ENCODE measurements at places on chromosomes 4 and X.

DNA sequence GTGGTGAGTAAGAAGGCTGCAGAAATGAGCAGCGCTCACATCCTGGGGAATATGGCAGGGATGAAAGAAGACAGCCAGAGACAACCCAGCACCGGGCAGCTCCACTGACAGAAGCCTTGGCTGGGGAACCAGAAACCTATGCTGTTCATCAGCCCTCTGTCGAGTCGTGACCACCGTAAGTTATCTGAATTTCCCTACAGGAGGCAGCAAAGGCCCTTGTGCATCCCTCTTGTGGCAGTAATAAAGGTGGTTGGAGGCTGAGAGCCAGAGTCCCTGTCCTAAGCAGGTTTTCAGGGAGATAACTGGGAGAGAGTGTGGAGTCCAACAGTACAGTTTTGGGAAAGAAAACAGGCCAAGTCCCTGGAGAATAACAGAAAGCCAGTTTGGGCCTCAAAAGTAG, 194.0 kb upstream of the BOD1L1 start:
- no peak for DNase-seq

DNA sequence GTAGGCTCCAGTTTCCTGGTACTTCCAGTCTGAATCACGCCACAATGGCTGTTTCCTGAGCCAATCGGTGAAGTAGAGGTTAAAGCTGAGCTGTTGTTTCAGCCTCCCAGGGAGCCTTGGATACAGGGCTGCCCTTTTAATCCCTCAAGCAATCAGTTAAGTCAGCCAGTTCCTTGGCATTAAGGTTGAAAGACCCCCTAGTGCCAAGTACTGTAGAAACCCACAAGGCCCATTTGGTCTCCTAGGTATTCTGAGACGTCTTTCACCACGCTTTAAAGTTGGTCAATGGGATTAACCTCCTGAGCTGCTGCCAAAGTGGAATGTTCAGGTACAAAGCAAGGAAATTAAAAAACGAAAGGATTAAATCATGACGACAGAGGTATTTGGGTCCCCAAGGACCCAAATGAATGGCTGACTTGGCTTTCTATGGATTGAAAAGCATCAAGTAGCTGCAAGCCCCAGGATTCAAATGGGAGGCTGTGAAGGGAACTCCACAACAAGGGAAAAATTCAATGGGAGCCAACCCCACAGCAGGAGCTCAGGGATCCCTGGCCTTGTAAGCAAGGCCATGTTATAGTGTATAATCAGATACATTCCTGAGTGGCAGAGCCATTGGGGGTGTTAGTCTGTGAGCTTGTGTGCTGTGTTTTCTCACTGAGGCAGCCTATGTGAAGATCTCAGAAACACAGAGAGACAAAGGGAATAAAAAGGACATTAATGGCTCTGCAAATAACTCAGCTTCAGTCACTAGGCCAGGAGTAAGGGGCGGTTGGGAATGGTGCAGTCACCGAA, 86.0 kb downstream of the ATG4A start:
- DNase-seq, result no peak

DNA sequence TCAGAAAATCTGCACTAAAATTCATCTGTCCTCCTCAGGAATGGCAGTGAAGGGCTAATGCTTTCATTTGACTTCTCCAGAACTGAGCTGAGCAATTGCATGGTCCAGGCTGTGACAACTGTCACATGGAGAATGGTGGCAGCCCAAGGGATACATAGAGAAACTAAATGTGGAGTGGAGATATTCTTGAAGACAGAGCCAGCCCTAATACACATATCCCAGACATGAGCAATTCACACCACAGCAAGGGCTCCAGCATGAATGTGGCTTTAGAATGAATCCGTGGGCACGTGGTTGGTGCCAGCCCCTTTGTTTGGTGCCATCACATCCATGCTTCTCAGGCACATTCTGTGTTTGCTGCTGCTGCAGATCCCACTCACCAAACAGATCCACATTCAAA, 121.6 kb upstream of the MXRA5 start:
- no peak for DNase-seq

DNA sequence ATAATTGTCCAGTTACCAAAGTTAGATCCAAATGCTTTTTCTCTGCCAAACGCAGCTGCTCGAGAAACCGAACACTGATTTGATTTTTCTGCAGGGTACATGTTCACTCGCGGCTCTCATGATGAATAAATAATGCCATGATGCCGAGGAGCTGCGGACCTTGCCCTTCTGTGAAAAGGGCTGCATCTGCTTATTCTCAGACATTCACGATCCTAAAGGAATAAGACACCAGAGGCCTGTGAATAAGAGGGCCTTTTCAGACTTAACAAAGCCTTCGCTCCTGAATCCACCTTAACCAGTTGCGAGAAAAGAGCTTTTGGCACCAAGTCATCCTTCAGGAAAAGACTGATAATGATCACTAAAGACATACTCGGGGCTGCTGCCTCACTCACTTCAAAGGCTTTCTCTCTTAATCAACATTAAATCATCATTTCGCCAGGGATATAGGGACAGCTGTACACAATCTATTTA, 147.5 kb downstream of the FBXO8 start:
- no peak for DNase-seq

- DNase-seq, result no peak
These were observed 14.1 kb downstream of the HTRA3 start for GRCh38 chr4:8283631-8284121.

GRCh38 chr4:104490096-104490769, 4.5 kb downstream of the CXXC4 start:
- DNase-seq, result no peak

DNA sequence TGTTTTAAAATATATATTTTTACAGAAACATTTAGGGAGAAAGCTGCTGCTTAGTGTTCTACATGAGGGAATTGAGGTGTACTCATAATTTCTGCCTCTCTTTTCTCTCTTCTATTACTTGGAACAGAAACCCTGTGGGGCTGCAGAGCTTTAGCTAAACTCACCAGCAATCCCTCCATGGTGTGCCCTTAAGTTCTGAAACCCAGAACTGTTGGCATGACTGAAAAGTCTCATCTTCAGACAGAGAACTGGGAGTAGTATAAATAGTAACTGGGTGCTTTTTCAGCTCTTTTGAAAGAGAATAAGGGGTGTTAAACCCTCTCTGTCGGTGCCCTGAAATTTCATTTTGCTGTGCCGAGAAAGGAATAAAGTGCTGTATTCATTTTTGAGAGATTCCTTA, 294.9 kb upstream of the BOD1L1 start:
- DNase-seq, result no peak

DNA sequence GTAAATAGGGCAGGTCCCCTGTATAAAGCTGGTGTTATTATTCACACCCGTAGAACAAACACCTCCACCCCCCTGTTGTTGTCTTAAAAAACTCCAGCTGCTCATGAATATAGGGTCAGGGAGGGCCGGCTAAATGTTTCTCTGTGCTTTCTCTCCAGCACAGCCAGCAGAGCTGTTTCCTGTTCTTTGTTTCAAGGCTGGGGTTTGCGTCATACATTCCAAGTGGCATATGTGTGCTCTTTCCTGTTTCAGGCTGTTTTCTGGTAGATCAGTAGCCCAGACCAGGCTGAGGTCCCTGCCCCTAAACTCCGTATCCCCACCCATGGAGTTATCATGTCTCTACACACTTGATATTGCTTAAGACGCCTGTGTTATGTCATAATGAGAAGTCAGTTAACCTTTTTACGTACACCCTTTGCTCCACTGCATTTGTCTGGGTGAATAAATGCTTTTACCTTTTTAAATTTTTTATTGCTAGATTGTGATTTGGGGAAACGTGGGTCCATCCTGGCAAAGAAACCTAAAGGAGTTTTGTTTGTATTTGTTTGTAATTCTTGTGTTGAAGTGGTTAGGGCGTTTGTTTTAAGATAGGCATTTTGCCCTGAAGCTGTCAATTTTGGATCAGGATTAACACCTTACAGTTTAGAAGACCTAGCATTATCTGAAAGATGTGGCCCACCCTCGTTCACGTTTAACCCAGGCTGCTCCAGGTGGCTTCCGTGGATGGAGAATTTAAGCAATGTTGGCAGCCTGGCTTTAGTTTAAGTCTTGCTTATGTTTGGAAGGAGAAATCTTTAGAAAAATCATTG, 3.3 kb downstream of the KLF3 start:
- DNase-seq, result peak; percentile 26

DNA sequence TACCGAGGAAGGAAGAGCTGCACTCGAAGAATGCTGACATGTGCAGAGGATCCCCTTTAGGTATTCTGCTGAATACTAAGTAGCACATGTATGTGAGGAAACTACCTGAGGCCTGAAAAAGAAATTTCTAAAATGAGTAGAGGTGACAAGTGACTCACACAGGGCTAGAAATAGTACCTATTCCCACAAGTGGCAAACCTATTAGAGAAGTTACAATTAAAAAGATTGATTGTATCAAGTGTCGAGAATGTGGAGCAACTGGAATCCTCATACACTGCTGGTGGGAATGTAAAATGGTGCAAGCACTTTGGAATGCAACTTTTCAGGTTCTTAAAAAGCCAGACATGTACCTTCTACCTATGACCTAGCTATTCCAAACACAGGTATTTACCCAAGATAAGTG, 47.4 kb downstream of the CCSER1 start:
- DNase-seq, result no peak

DNA sequence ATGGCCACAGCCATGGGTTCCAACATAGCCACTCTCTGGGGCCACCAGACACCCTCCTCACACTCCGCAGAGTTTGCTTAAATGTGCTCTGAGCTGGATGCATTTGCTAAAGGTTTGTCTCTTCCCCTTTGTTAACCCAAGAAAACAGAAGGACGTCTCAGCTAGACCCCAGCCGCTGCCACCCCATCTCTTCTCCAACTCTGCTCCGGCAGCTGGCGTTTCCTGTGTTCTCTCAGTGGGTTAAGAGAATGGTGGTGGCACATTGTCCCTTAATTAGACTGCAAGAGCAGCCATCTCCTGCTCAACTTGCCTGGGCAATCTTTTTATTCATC, 43.7 kb upstream of the FAM9C start:
- no peak for DNase-seq

DNA sequence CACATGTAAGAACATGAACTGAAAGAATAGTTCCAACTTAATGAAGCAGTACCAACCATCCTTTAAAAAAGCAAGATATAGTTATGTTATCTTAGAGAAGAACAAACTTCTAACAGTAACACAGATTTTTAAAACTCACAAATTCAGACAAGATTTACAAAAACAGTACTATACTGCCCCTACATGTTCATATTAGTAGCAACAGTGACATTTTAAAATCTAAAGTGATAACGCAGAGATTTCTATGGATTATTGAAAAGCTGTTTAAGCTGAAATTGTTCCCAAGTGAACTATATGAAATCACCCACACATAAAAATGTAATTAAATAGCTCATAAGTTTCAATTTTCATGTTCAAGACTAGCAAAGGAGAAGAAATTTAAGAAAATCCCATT, 166.0 kb downstream of the FBXW7 start:
- DNase-seq, result no peak

- no peak for DNase-seq
These were observed 311.1 kb downstream of the PAPSS1 start for GRCh38 chr4:107408968-107409367.

DNA sequence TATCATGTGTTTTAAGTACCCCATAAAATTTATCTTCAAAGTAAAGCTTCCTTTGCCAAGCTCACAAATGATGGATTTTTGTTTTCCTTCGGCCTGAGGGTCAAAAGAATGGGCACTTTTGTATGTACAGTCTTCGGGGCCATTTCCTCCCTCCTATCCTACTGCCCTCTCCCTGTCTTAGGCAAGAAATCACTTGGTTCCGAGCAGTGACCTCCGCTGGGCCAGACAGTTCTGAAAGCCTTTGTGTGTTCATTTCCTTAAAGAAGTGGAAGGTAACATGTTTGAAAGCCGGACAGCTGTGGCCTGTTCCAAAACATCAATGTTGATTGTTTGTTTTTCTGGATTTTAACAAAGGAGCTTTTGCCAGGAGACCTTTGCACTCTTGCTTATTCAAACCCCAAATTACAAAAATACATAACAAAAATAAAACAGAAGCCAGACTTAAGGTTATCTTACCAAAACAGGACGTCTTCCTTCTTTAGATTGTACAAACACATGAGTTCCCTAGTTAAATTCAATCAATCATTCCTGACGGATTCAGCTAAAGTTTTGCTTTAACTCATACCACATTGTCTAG, 110.6 kb upstream of the LIMCH1 start:
- no peak for DNase-seq

DNA sequence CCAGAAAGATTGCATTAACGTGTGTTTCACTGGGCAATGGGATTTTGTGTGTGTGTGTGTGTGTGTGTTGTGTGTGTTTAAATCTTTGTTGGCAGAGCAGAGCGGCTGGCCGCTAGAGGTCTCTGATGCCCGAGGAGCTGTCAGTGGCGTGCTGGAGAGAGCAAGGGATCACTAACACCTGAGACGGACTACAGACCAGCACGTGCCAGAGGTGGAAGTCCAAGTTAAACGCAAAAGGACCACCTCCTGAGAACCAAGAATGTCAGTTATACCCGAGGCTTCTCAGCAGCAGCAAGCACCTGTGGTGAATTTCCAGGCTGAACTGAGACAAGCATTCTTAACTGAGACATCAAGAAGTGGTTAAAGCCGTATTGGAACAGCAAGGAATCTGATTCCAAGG, 9.0 kb upstream of the SLC25A14 start:
- DNase-seq, result peak; percentile 12

- DNase-seq, result no peak
These were observed 540.8 kb downstream of the ADGRL3 start for GRCh38 chr4:61740886-61741285.

DNA sequence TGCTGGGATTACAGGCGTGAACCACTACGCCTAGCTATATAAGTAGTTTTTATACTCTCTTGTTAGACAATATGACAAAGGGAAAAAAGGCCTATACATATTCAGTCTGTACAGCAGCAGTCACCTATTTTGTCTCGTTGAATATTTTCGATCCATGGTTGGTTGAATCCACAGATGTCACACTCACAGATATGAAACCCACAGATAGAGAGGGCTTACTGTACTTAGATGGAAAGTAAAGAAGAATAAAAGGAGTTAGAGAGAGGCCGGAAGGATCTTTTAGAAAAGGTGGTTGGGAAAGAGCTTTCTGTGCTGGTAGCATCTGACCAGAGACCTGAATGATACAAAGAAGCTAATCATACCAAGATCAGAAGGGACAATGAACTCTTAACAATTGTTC, 38.3 kb upstream of the SPINK2 start:
- DNase-seq, result no peak

GRCh38 chrX:38474543-38474942, 86.8 kb upstream of the TSPAN7 start:
- DNase-seq, result no peak

DNA sequence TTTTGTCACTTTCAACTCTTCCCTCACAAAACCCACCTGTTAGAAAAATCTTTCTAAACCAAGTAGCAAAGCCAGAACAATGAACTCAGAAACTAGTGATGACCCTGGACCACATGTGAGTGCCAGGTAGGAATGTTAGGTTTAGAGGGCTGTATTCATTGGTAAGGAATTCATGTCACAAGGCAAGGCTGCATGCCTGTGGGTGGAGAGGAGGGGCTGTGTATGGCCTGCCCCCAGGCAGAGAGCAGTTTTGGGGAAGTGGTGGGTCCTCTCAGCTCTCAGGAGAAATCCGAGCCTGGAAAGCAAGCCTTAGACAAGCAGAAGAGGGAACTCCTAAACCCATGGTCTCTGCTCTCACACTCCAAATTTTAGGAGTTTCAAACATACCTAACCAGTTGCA, 2.4 kb downstream of the RNF175 start:
- DNase-seq, result no peak

- no peak for DNase-seq
These were observed 82.5 kb downstream of the FAT4 start for GRCh38 chr4:125397226-125397625.
